ENCODE measurements at places on chromosomes 7 and 10.

DNA sequence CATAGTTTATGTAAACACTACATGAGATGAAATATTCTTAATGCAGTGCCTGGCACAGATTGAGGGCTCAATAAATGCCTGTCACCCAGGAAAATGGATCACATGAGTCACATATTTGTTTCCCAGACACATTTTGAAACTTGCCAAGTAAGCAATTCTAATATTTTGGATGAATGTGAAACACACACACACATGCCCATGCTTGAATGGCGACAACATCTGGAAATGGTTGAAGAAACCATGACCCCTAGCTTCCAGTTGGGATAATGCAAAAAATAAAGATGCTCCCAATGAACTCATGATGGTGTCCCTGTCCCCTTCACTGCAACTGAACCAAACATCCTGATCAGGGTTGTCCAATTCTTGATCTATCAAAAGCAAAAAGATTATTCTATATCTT is 797.3 kb downstream of the XPNPEP1 start:
- no peak for DNase-seq

DNA sequence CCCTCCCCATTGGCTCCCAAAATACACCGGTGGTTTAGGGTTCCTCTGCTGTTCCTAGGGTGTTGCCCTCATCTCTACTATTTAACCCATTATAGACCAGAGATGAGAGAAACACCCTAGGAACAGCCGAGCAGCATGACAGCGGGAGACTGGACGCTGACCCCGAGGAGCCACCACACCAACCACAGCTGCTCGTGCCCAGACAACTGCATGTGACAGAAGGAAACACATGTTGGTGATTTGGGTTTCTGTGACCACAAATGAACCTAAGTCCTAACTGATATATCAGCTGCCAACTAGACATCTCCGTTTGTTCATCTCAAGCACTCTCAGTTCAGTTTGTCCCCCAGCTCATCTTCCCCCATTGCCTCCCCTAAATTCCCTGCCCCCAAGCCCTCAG is 13.4 kb downstream of the CFAP43 start:
- DNase-seq: no peak

DNA sequence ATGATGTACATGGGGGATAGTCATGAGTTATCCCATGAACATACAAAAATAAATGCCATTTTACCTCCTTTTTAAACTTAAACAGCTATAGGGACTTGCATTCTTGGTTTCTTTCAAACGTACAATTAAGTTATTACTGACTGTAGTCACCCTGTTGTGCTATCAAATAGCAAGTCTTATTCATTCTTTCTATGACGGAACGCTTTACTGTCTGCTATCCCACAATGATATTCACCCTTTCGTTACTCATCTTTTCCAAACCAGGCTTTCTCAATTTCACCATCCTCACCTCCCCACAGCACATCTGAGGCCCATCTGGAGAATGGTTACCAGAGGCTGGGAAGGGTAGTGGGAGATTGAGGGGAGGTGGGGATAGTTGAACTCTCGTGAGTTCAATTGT is 218.8 kb downstream of the PHF14 start:
- no peak for DNase-seq

DNA sequence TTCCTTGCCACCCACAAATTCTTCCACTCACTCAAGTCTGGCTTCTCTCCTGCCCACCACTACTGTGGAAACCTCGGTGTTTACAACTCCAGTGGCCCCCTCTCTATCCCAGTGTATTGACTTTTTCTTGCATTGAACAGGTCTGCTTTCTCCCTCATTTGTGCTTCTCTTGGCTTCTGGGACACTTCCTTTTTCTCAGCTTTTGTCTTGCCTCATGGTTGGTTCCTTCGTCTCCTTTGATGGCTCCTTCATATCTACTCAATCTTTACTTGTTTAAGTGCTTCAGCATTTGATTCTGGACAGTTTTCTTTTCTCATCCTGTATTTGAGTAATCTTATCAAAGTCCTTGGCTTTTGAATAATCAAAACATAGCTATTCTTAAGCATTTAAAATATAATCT is 35.9 kb upstream of the FAM3C start:
- DNase-seq: no peak

DNA sequence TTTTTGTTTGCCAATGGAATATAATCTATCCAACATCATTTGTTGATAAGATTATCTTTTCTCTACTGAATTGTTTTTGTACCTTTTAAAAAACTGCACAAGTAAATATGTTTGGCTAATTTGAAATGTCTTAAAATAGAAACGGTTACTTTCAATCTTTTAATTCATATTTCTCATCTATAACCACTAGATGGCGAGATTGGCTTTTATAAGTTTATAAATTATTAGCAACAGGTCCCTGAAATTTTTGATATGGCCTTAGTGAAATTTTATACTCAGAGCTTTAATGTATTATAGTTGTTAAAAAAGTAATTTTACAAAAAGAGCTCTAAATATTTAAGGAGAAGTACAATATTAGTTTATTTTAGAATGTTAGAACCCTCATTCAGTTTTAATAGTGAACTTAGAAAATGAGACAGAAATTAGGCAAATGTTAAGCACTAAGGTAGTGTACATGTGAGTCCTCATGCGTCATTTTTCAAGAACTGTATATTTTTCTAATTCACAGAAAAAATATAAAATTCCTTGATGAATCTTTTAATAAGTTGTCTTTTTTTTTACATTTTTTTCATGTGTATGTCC is 592.5 kb downstream of the ARL4A start:
- DNase-seq: no peak

- DNase-seq: no peak
Measured at GRCh38 chr7:99679400-99680191, at the start of gene CYP3A5. Gene CYP3A5 (minus strand): TSS chr7:99679996. CDS start chr7:99679896, 100 bp downstream.

DNA sequence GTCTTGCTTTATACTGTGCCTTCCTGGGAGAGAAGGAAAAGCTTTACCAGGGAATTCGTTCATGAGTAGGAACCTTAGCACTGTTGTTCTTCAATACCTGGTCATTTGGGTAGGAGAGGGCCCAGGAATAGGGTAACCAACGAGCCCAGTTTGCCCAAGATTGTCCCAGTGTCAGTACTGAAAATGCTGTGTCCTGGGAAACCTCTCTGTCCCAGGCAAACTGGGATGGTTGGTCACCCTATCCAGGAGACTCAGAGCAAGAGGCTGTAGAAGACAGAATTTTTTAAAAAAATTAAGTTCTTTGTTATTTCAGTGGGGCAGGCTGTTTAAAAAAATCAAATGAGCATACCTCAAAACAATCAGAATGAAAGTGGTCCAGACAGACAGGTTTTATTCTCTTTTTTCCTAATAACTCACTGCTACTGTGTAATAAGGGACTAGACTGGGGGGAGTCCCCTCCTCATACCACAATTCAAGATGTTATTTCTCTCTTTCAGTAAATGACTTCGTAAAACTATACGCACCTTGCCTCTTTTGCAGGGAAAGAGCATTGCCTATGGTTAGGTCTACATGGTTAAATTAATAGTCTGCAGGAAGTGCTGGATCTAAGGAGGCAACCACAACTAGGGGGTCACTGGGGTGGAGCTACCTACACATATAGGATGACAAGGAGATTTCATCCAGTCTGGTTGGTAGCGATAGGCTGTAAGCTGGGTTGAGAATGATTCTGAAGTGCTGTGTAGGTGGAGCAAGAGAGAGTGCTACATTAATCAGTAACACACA is 41.1 kb upstream of the FAM133B start:
- DNase-seq: no peak

DNA sequence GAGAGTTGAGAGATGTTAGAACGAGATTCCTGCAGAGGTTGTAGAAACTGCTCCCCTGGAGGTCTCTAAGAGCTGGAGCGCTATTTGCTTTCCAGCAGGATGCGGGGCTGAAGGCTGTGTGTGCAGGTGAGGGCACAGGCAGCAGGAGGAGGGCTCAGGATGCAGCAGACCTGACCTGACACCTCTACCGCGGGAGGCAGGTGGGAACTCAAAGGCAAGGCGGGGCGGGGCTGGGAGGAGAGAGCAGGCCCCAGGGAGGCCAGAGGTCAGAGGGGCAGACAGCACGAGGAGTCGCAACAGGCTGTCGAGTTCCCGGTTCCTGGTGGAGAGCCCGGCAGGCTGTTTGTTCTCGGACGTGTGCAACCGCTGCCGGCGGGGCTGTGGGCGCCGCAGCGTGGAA is 7.9 kb upstream of the CRTAC1 start:
- DNase-seq: no peak

GRCh38 chr10:45379891-45380540 is 6.0 kb downstream of the ALOX5 start:
- DNase-seq: no peak

DNA sequence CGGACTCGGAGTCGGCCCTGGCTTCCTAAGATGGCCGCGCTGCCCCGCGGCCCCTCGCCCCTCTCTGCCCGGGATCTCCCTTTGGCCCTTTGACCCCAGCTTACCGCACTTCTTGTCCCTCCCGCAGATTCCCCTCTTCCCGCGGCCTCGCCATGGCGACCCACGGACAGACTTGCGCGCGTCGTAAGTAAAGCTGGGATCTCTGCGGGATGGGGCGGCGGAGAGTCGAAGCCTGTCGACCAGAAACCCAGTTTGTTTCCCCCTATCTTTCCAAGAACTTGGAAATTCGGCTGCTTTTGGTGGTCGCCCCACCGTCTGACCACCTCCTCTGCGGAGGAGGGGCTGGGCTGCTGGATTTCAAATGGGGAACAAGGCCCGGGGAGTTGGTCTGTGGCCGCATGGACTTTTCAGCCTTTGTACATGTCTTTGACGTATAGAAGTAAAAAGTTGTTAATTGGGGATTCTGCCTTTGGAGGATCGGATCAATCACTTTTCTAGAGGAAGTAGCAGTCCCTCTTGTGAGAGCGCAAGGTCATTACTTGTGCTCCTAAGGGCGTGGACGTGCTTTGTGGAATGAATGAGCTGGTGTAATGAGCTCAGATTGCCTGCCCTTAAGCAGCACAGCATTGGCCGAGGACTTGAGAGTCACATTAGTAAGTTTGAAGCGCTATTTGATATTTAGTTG is 553 bp downstream of the VDAC2 start:
- DNase-seq: peak; percentile 12

DNA sequence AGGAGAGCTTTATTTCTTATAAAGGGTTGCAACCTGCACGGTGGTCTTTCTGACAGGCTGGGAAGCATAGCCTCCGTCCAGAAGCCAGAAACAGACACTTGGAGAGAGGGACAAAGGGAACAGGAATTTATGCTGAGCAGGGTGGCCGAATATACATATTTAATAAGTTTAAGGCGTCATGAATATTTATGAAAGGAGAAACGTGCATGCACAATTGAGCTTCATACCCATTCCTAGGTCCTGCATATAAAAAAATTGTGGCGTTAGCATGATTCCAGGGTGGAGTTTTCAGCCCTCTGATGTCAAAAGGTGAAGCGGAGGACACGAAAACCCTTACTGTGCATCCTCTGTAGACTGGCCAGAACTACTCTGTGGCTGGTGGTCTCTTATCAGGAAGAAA is 10.7 kb downstream of the CCDC126 start:
- DNase-seq: no peak

DNA sequence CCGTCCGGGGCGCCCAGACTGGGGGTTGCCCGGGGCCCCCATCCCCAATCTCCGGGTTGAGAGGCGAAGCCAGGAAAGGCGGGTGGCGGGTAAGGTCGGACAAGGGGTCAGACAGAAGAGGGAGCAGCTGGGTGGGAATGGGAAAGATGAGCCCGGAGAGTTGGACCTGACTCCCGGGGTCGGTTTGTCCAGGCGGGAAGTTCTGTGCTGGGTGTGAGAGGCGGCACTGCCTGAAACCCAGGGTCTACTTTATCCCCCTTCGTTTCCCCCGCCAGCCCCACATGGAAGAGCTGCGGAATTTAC is 675 bp downstream of the SLC4A2 start:
- no peak for DNase-seq

DNA sequence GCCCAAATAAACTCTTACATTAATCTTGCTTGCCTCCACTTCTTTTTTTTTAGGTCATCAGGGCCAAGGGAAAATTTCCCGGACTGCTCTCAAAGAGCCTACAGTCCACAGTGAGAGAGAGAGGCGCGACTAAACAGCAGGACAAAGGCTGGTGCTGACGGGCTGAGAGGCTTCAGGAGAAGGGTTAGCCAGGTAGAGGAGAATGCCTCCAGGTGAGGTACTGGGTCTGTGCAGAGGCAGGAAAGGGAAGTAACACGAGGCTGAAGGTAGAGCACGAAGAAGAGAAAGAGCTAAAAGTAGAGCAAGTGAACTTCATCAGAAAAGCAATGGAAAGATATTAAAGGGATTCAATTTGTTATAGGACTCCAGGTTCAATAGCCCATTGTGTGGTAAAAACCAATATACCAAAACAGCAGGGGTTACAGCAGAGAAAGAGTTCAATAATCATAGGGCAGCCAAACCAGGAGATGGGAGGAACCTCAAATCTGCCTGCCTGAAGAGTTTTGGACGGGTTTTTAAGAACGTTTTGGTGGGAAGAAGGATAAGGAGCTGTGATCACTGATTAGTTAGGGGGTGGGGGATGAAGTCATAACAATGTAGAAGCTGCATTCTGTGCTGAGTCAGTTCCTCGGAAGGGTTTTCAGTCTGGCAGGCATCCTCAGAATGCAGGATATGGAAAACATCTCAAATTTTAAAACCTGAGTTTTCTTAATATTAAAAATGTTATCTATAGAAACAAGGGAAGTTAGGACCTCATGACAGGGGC is 171.5 kb downstream of the AKR1D1 start:
- DNase-seq: no peak

DNA sequence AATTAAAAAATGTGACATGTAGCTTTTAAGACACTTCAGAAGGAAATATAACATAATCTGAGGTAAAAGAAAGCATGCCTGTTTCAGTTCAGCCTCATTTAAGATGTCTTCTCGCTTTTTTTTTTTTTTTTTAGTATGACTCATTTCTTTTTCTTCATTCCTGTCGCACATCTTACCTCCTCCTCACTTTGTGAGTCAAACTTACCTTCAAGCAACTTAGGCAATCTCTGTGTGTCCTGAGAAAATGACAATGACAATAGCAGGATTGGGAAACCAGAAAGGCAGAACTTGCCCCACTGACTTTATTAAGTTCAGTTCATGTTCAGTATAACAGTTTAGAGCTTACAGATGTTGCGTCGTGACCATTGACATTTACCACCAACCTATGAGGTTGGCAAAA is 7.7 kb downstream of the PTN start:
- no peak for DNase-seq

GRCh38 chr7:3321206-3321605 is 20.2 kb downstream of the SDK1 start:
- DNase-seq: no peak

GRCh38 chr7:97595439-97595838 is 136.4 kb upstream of the TAC1 start:
- DNase-seq: no peak

DNA sequence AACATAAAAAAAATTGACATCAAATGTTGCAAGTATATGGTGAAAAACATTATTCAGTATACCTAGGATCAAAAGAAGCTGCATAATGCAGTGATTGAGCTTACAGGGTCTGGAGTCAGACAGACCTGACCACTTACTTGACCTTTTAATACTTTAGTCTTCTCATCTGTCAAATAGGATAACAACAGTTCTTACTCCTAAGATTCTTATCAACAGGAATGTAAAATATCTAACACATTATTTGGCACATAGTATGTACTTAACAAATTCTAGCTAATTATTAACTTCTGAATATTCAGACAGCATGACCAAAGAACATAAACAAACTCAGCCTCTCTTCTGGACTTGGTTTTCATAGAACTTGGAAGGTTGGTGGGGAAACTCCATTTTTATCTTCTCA is 45.6 kb upstream of the PIP4K2A start:
- DNase-seq: no peak

GRCh38 chr7:45643630-45644029 is 69.5 kb downstream of the ADCY1 start:
- DNase-seq: no peak

GRCh38 chr7:32026083-32026425 is 44.2 kb downstream of the PDE1C start:
- no peak for DNase-seq

- DNase-seq: peak; percentile 59
Measured at GRCh38 chr10:62681211-62681940, 123.1 kb upstream of the ADO start.
